ENCODE measurements at places on chromosomes 2 and 18.

DNA sequence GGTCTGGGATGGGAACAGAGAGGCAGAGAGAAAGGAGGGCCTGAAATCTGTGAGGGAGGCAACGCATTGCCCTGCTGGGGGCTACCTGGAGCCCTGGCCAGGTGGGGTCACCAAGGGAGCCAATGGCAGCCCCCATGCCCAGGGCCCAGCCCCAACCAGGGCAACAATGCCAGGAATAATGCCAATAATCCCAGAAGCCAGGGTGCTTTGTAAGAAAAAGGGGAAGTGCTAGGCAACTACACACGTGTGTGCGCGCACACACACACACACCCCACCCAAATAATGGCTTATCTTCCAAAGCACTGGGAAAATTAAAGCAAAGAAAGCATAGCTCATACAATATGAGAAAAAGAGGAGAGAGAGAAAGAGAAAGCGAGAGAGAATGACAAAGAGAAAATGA is 7.0 kb upstream of the CLEC4F start:
- DNase-seq, result no peak

- DNase-seq, result no peak
These were observed 174.0 kb downstream of the ZFP36L2 start for GRCh38 chr2:43052204-43052943.

- DNase-seq, result no peak
These were observed 303.3 kb downstream of the GBX2 start for GRCh38 chr2:235864733-235865515.

GRCh38 chr2:149473521-149473920 is 114.1 kb downstream of the MMADHC start:
- DNase-seq, result no peak

- DNase-seq, result no peak
These were observed 1.7 kb downstream of the ARHGAP28 start for GRCh38 chr18:6731222-6731596.

DNA sequence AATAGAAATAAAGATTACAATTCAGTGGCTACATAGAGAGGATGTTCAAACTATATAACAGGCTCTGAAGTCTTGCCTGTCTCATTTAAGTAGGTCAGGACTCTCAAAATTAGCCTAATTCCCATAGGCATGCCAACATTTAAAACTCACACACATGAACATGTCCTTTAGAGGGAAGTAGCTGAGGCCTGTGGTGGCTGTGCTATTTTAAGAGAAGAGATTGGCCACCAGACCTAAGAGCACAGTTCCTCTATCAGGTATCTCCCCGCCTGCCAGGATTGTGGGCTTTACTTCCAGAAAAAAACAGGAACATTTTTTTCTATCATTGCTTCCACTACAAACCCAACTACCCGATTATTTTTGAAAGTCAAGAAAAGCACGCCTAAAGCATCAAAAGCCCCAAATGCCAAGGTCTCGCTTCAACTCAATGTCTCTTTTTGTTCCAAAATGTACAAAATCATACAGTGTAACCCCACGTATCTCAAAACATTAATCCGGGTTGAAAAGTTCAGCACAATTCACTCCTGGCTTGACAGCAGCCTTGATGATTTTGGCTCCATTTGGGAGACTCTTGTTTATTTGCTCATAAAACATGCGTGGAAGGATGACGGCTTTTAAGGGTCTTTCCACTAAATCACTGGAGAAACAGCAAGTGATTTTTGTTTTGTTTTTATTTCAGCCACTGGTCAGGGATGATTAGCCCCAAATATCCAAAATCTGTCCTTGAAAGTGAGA is 15.3 kb downstream of the FHL2 start:
- no peak for DNase-seq
